NCI-H774 (cell line): ENCODE measurements at places on chromosomes 7 and 10.

DNA sequence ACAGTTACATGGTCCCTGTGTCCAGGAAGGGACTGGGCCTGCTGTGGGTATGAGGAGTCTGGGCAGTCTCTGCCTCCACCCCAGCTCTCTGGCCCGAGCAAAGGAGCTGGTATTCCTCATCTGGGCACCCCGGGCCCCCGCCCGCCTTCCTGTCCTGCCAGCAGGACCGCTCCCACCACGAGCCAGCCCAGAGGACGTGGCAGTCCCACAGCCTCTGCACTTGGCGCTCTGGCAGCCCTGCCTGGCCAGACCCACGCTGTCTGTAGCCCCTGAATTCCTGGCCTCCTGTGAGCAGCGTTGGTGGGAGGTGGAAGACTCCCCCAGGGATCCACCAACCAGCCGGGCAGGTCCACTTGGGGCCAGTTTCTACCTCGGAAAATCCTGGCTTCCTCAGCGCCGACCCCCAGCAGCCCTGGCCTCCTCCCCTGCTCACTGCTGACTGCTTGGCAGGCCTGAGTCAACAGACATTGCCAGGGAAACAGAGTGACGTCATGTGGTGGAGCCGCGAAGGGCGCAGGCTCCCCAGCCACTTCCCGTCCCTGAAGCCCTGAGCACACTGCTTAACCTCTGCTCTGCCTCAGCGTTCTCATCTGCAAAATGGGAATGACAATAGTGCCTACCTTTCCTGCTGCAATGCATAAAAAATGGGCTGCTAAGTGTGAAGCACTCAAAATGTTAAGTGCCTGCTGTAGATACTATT lies 21.6 kb upstream of the LIMK1 start:
- peak; percentile 57 for DNase-seq

- no peak for DNase-seq
These were observed 108.4 kb upstream of the ZMIZ1 start for GRCh38 chr10:78960316-78960800.

- no peak for DNase-seq
These were observed 7.4 kb downstream of the IGF2BP3 start for GRCh38 chr7:23462846-23463245.

DNA sequence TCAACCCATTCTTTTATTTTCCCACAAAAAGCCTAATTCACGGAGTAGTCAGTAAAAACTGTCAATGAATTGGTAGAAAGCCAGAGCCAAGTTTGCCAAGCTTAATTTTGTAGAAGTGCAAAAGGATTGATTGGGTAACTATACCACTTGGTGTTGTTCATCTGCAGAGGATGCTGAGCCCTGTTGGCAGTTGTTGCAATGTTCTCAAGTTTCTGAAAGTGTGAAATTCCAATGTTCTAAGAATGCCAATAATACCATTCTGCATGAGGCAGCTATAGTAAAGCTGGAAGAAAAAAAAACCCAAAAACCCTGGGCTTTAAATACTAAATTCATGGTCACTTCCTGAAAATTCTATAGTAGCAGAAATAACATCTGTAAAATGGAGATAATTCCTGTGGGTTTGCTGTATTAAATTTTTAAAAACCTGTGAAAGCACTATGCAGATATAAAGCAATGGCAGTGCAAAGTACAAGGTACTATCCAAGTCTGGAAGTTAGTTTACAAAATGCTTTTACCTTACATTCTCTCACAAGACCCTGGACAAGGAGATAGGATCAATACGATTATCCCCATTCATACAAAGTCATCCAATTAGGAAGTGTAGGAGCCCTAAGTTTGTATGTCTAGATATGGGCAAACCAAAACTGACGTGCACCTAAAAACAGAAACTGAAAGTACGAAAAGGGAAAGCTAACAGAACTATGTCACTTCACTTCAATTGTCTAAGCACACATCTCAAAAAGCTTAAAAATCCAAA lies 6.0 kb upstream of the PON1 start:
- DNase-seq: no peak

DNA sequence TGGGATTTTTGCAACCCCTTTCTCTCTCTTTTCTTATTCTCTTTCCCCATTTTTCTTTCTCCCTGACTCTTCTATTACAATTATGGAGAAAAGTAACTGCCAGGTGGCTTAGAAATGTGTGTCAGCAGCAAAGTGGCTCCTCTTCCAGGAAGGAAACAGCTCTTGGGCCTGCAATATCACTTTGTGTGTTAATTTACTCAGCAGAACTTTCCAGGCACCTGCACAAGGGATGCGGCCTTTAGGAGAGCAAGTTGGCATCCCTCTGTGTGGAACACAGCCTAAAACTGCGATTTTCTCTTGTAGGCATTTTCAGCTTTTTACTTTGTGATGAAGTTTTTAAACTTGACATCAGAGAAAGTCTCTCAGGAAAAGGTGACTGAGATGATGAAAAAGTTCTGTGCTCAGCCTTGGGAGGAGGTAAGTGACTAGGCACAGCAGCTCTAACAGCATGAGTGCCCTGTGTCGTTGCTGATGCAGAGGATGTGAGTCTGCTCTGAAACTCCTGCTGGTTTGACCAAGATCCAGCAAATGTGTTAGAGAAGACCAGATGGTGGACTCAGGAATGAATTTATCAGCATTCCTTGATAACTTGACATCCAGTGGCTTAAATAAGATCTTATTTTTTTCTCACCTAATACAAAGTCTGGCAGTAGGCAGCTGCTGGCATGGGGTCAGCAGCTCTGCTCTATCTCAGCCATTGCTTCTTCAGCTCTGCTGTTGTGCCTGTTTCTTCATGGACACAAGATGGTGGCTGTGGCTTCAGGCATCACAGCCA lies 47.4 kb upstream of the CC2D2B start:
- DNase-seq: no peak

DNA sequence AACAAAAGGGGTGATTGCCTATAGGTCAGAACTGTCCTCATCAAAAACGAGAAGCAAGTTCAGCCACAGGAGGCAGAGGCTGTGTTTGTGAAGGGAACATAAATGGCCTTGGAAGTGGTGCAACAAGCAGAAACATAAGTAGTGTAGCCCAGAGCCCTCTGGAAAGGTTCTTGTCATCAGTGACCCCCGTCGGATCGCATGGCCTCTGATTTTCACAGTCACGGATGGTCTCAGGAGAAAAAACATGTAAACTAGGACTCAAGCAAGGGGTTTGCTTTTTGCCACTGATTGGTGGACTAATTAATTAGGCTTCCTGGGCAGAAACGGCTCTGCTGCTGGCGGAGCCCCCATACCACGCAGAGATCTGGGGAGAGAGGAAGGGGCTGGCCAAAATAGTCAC lies 496.5 kb upstream of the MKI67 start:
- no peak for DNase-seq

- DNase-seq: no peak
These were observed 107.7 kb upstream of the EEPD1 start for GRCh38 chr7:36045326-36045725.

GRCh38 chr7:142583446-142583845 lies 165.8 kb upstream of the PRSS1 start:
- no peak for DNase-seq

DNA sequence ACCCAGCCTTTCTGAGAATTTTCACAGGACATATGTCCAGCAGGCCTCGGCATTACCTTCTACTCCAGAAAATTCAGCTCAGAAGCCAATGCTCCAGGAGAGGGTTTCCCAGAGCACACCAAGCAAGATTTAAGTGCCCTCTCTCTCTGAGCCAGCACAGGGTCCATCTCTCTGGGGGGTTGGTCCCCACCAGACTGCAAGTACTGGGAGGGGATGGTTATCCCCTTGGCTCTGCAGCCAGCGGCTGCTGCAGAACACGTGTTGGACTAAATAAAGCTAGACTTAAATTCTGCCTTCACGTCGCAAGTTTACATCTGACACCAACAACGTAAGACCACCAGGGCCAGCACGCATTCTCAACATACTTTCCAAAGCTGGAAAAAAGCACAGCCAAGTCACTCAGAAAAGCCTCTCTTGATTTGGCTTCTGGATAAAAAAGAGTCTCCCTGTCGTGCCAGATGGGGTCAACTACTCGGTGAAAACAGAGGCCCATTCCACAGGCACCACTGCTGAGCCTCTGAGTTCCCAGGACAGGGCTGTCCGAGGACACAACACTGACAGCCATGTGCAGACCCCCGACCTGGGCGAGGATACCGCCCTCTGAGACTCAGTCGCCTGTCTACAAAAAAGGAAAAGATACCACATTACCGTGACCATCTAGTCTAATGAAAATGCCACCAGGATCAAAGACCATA lies 77.3 kb downstream of the CTBP2 start:
- no peak for DNase-seq

DNA sequence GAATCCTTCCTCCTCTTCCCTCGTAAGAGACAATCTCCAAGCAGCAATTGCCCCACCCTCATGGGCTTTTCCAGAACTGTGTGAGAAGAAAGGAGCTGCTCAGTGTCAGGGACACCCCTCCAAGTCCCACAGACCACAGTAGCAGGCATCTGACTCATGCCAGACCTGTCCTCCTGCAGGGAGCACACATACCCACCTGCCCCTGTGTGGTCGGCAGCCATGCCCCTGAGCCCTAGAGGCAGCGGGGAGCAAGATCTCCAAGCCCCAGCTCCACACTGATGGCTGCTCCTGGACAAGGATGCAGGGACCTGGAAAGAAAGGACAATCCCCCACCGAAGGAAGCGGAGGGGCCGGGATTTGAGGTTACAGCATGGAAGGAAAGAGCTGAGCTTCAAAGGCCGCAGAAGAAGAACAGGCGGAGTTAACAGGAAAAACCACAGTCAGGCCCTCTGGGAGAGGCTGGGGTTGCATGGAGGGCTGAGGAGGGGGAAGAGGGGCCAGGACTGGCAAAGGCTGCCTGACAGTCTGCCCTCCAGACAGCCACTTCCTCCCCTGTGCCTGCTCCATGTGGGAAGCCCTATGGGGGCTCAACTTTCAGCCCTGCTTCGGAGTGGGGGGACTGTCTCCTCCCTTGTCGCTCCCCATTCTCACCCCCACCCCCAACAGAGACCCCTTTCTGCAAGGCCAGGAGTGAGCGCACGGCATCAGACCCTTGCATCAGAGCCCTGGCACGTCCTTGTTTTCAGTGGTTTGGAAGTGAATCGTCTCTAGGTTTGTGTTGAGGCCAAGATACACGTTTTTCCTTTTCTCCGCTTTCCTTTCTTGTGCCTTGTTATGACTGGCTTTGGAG lies 46.8 kb downstream of the ASB13 start:
- no peak for DNase-seq

DNA sequence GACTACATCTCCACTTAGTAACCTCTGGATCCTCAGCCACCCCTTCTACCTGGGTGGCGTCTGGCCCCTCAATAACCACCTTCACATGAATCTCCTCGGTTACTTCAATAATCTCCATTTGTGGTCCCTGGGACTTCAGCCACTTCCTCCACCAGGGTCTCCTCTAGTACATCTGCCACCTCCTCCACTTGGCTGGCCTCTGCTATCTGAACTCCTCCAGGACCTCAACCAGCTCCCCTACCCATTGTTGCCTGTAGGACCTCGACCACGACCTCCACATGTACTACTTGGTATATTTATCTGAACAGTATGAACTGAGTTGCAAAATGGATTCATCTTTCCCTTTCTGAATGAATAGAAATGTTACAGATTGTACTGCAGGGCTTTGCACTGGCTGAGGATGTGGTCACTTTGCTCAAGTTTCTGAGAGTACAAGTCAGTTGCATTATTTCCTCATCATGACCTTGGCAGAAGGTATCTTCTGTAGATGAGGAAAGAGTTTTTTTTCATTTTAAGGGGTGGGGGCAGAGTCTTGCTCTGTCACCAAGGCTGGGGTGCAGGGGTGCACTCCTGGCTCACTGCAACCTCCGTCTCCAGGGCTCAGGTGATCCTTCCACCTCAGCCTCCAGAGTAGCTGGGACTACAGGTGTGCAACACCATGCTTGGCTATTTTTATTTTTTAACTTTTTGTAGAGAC lies 36.0 kb downstream of the MAT1A start:
- DNase-seq: no peak

DNA sequence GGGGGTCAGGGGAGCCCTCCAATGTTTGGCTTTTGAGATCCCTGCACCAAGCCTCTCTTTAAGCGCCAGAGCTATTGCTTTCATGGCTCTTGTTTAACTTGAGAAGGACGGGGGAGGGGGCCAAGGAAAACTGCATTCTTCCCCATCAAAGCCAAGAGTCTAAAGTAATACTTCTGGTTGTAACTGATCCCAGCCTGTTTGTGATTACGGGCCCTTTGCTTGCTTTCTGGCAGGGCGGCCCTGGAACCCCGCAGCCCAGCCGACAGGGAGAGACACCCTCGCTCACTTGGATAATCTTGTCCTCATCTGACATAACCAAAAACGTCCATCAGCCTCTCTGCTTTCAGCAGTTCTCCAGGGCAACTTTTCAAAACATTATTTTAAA lies 154.7 kb downstream of the NEURL1 start:
- DNase-seq: no peak

GRCh38 chr10:24310104-24310503 lies 101.2 kb downstream of the KIAA1217 start:
- no peak for DNase-seq

DNA sequence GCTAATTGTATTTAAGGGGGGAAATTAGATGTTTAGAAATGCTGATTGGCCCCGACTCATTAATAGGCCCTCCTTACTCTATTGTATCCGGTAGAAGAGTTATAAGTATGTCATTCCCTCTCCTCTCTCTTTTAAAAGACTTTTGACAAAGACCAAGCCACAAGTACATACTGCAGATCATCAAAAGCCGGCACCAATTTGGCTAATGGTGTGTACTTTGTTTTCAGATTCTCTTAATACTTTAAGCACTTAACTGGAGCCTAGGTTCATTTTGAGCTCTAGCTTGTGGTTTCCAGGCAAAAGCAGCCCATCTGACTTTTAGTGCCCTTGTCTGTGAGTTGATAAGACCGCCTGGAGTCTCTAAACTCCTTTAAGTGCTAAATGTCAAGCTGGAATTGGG lies 210.0 kb upstream of the LYZL1 start:
- DNase-seq: peak; percentile 19

- DNase-seq: no peak
These were observed 114.6 kb upstream of the BMPER start for GRCh38 chr7:33790746-33791145.

GRCh38 chr7:102220229-102220850 lies 66.3 kb upstream of the SH2B2 start:
- DNase-seq: no peak

GRCh38 chr10:90917238-90917967 lies 3.5 kb downstream of the ANKRD1 start:
- no peak for DNase-seq

GRCh38 chr10:89810908-89811525 lies 109.6 kb downstream of the KIF20B start:
- peak; percentile 8 for DNase-seq

GRCh38 chr7:47292832-47293309 lies 289.0 kb downstream of the TNS3 start:
- no peak for DNase-seq

GRCh38 chr7:147775516-147776284 lies 814.9 kb upstream of the C7orf33 start:
- peak; percentile 55 for DNase-seq

DNA sequence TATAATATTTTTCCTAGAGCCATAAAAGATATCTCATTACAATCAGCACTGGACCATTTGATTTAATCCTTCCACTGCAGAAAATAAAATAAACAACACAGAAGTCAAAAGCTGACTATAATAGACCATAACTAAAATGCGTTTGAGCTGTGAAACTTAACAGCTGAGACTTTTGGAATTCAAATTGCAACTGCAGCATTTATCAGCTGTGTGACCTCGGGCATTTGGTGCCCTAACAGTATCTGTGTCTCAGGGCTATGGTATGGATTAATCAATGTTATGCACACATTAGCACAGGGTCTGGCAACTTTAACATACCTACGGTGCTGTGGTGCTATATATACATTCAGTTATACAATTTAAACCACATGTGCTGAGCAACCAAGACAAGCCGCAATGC lies 160.1 kb downstream of the COL28A1 start:
- DNase-seq: no peak
